ENCODE measurements at places on chromosomes 3 and 15. TPM values are rescaled to one million over a fixed set of nuclear protein-coding genes. Genes with fewer than 3 reads are reported as not detected.

MESP2 gene
- 0.58 TPM for total RNA-seq

AP3B2 gene
- 0.15 TPM for total RNA-seq

ANAPC13 gene
- total RNA-seq, result 115 TPM

SLC27A2 gene
- not detected for total RNA-seq

AGTR1 gene
- 3.3 TPM for total RNA-seq

IQCF5 gene
- total RNA-seq, result not detected

FAH gene
- total RNA-seq, result 68.1 TPM

ANKRD34C gene
- total RNA-seq, result not detected

ACKR4 gene
- 33.6 TPM for total RNA-seq

B2M gene
- 2,931 TPM for total RNA-seq

OIP5 gene
- 1.5 TPM for total RNA-seq

KBTBD13 gene
- under 0.01 TPM for total RNA-seq
